ENCODE measurements at places on chromosomes 3 and 15.
A peak's percentile ranks its signal among the peaks of the same experiment; 100 is the strongest.

DNA sequence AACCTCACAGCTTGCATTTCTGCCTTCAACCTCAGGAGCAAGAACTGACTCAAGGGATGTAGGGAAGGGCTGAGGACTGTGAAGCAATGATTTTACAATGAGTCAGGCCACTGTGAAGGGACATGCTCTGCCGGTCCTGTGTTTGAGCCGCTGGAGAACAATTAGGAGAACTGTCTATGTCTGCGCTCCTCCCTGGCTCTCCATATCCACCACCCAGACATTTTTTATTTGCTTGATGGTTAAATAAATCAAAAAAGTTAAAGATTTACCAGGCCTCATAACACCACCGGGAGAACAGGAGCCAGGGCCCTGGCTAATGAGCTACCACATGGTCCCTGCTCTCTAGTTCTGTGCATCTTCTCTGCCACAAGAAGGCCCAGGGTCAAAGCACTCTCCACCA lies 29.6 kb downstream of the SEC61A1 start:
- DNase-seq: no peak

GRCh38 chr3:123439806-123440580 lies 8.9 kb downstream of the ADCY5 start:
- DNase-seq: no peak

DNA sequence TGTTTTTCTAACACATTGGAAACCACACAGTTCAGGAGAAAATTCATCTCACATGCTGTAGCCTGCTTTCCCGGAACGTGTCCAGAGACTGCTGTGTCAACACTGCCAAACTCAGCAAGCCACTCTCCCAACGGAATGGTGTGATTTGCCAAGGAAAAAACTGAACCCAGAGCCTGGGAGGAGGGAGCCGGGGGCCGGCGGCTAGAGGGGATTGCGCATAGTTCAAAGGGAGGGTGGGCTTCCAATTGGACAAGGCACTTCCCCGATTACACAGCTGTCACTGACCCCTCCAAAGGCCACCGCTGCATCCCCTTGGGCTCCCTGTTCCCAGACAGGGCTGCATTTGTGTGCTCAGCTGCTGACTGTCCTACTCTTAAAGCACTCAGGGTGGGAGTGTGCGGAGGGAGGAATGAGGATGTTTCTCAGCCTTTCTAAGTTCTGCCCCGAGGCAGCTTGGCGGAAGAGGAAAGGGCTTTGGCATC lies 256.2 kb downstream of the ZNF621 start:
- DNase-seq: no peak

- DNase-seq: no peak
These were observed 218.6 kb downstream of the PDCD6IP start for GRCh38 chr3:34016925-34017587.

GRCh38 chr3:56810577-56811545 lies 9.1 kb upstream of the ARHGEF3 start:
- no peak for DNase-seq

DNA sequence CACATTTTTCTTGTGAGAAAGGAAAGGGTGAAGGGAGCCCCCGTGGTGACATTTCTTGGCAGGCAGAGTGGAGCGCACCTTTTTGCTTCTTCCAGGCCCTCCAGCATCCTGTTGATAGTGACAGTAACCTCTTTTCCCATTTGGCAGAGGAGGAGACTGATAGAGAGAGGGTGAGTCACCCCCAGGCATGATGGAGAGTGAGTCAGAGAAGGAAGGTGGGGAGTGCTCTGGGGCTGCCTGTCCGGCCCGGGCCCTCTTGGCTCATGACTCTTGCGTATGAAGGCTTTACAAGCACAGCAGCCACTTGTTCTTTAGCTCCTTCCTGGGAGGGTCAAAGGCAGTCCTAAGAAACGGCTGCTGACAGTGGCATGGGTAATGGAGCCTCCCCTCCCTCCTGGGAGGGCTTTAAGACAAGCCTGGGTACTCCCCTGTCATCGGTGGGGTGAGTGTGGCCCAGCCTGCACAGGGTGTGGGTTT lies 16.0 kb downstream of the ANKRD63 start:
- DNase-seq: peak; percentile 57

GRCh38 chr15:34252545-34252944 lies 27.7 kb downstream of the EMC4 start:
- DNase-seq: no peak

GRCh38 chr3:139687431-139687830 lies 9.7 kb upstream of the NMNAT3 start:
- no peak for DNase-seq

GRCh38 chr3:13769422-13769821 lies 110.4 kb downstream of the WNT7A start:
- DNase-seq: no peak

GRCh38 chr3:46812237-46812791 lies 50.9 kb downstream of the MYL3 start:
- no peak for DNase-seq

GRCh38 chr3:102026656-102027055 lies 177.3 kb downstream of the NFKBIZ start:
- DNase-seq: no peak

DNA sequence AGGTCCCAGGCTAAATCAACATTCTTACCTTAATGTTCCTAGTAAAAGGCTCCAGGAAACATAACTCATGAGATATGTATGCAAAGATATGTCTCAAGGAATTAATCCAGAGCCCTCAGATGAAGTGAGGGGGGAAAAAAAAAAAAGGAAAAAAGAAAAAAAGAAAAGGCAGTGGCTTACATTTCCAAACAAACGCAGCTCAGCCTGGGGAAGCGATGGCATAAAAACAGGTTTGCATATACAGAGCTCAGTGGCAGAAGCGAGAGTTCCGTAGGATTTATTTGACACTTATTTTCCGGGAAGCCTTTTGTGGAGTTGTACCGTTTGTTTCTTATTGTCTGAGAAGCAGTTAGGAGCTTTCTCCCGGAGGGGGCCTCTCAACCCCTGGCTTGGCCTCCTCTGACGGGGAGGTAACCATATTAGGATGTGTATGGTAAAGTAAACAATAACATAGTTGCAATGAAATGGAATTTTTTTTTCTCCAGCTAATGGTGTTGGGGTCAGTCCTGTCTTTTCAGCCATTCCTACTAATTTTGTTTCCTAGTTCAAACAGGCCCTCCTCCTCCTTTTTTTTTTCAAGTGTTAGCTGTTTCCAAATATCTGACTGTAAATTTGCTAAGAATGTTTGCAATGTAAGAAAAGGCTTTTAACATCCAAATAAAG lies 338.6 kb downstream of the FOXP1 start:
- peak; percentile 74 for DNase-seq

DNA sequence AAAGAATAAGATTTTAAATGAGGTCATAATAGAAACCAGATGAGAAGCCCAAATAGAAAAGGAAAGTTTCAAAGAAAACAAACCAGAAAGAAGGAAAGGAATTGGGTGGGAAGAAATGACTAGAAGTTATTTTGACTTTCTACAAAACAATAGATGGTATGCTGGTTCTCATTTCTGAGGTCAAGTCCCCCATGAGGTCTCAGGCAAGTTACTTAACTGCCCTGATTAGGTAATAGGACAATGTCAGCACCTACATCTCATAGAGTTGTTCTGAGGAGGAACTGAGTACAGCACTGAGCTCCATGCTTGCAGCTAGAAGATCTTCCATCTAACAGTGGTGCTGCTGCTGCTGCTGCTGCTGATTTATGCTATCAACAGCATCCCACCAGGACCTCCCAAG lies 185.9 kb downstream of the ERC2 start:
- no peak for DNase-seq

GRCh38 chr3:127961963-127962362 lies 46.9 kb downstream of the KBTBD12 start:
- no peak for DNase-seq

DNA sequence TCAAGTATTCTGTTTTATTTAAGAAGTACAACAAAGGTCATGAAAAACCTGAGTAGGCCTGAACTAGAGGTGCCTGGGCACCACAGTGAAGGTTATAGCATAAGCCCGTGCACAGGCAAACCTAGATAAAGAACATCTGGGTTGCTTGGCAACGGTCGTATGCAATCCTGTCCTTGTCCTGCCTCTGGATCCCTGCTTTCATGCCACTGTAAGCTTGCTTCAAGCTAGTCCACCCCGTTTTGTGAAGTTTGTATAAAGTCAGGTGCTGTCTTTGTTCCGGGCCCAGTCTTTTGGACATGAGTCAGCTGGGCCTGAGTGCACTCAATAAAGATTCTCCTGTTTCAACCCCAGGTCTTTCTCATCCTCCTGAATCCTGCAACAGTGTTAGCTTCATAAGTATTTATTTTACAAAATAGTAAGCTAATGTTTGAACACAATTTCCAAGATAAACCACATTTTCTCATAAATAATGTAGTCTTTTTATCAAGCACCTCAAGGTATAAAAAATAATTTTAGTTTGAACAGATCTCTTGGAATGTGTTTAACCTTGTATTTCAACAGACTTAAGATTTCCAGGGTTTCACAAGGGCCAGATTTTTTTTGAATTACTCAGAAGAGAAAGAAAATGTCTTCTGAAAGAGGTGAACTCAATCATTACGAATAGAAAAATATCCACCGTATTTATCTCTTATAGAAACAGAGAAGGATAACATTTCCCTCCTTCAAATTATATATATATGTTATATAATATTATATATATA lies 14.3 kb upstream of the SLC9C1 start:
- peak; percentile 26 for DNase-seq

DNA sequence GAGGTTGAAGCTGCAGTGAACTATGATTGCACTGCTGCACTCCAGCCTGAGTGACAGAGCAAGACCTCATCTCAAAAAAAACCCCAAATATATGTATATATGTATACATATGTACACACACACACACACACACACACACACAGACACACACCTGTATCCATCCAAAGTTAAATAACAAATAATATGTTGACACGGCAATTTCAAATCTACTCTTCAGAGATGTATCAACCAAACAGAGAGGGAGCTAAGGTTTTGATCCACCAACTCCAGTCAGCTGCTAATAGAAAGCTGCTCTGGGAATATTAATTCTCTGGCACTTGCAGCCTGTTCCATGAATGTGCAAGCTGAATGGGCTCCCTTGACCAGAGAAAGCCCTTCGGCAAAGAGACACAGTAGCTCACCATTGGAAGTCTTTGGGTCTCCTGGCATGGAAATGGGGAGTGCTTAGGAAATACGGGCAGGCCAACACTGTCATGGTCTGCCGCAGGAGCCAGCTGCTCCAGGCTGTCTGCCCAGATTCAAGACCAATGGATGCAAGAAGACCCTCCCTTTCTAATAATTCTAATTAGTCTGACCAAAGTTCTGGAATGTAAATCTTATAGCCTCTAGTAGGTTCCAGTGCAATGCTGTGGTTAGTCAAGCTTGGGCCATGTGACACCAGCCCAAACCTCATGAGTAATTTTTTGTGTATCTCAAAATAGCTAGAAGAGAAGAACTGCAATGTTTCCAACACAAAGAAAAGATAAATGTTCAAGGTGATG lies 299.8 kb downstream of the KBTBD8 start:
- no peak for DNase-seq

GRCh38 chr3:102586485-102586884 lies 151.7 kb downstream of the ZPLD1 start:
- no peak for DNase-seq

GRCh38 chr3:19457449-19457848 lies 309.1 kb downstream of the KCNH8 start:
- DNase-seq: no peak

DNA sequence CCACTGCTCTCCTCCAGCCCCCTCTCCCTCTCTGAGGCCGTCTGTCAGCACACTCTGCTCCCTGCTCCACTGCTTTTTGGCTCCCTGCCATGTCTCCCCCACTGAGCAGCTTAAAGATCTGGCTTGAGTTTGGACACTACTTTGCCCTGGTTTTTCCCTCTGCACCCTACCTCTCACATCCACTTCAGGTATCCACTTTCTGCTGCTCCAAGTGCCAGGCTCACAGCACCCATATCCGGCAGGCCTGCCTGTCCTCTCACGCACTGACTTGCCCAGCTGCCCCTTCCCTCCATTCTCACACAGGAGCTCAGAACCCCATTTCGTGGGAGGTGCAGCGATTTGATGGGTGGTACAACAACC lies 3.7 kb downstream of the DUOX1 start:
- no peak for DNase-seq

- no peak for DNase-seq
These were observed 52.2 kb upstream of the ACTL6A start for GRCh38 chr3:179510496-179510895.

DNA sequence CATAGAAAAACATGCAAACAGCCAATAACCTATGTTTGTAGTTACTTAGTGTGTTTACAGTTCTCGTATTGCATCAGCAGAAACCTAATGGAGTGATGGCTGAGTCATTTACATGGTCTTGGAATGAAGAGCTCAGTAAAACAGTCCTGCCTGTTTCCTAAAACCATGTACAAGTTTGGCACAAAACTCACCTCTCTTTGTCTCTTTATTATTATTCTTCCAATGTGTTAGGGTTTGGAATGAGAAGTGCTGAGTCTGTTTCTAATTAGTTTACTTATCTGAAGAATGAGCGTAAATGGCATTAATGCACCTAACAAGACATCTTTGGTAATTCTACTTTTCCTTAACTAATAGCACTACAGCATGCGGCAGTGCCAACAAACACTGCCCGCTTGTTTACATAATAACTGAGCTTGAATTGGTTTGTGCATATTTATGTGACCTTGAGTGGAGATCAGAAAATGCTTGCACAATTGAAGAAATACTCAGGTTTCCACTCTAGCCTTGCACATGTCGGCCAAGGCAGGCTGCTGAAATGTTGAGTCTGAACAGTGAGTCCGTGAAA lies 385.4 kb upstream of the SEMA6D start:
- peak; percentile 49 for DNase-seq

- DNase-seq: no peak
These were observed 8.6 kb upstream of the SLCO3A1 start for GRCh38 chr15:91844928-91845327.

DNA sequence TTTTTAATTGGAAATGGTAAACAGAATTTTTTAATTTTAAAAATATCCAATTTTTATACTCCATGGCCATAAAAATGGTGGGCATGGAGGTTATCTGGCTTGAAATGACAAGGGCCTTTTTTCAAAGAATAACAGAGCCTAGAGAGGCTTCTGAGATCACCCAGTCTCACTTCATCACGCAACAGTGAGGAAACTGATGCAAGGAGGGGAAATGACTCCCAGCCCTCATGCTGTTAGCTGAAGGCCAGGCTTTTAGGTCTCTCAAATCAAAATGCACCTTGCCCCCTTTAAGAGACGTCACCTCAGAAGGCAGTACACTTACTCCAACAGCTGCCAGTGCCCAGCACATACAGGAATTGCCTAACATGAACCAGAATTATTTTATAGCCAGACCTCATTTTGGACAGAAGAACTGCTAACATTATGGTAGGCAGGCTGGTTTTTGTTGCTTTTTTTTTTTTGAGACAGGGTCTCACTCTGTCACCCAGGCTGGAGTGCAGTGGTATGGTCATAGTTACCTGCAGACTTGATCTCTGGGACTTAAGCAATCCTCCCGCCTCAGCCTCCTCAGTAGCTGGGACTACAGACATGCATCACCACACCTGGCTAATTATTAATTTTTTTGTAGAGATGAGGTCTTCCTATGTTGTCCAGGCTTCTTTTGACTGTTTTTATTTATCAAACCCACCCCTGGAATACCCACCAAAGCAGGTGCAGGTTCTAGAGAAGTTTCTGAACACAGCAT lies 9.1 kb downstream of the RAB43 start:
- DNase-seq: no peak

- no peak for DNase-seq
These were observed 10.4 kb upstream of the ATOSA start for GRCh38 chr15:52689562-52689961.

Measured in AG04450 (cell line).